Activated T-helper 1 cell treated with anti-CD3 and anti-CD28 coated beads, Interleukin-2, amount 50 U/mL, for 16 hours (primary cell): ENCODE measurements at places on chromosomes 6 and 20.

- no peak for DNase-seq
Observed at GRCh38 chr6:35725721-35726438, 11.0 kb upstream of the ARMC12 start.

DNA sequence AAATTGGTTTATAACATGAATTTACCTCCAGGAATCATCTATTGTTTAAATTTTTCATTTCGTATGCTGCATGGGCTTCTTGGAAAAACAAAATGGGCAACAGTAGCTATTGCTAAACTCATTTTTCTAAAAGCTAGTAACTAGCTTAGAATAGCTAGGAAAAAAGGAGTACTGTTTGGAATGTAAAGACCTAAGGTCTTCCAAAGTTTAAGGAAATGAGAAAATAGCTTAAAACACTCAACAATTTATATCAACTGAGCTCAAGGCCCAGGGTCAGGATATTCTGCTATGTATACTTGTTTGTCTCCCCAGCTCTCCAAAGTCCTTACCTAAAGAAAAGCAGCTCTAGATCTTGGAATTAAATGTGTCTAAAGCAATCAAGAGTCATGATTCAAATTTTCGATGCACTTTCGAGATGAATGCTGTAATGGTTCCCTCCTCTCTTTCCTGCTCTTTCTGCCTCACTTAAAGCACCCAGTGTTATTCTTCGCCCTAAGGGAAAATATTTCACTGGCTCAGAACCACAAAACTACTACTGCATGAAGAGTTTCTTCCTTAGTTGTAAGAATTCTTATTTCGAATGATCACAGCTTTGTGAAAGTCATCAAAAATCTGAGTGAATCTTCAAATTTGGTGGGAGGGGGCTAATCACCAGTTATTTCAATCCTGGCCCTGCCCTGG, 41.6 kb downstream of the LYRM4 start:
- DNase-seq: no peak

- no peak for DNase-seq
Observed at GRCh38 chr20:42112161-42112560, 494.0 kb upstream of the CHD6 start.

DNA sequence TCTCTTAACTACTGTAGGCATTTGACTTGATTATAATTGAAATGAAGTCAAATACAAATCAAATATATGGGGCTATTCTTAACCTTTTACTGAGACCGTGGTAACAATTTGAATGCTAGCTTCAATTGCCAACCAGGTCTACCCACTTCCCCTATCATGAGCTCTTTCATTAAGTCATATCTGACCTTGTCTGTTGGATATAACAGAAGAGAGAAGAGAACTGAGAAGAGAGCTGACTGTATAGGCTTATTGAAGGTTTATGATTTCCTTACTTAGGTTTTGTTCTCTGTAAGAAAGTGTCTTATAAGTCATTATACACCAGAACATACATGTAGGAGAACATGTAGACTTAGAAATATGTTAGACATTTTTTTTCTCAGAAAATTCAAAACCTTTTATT, 549.4 kb downstream of the COL12A1 start:
- no peak for DNase-seq

DNA sequence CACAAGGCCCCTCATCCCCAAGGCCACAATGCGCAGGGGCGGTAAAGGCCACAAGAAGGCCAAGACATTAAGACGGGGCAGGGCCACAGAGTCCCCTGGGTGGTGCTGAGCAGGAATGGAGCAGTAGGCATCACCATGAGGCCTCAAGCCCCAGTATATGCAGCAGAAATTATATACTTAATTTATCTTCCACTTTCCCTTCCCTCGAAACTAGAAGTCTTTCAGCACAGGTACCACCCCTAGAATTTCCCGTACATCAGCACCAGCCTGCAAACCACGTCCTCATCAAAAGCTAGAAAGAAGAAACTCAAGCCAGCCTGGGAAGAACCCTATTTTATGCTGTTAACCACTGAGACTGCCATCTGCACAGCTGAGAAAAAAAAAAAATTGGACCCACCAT, 89.4 kb downstream of the PLG start:
- DNase-seq: no peak

- DNase-seq: no peak
Observed at GRCh38 chr20:61765871-61766654, 299.6 kb downstream of the TAF4 start.

- DNase-seq: no peak
Observed at GRCh38 chr6:166032366-166033200, 135.1 kb downstream of the TBXT start.
